ENCODE measurements at places on chromosomes 3 and 15.

- DNase-seq, result no peak
These were observed 1291.6 kb downstream of the NSUN3 start for GRCh38 chr3:95354489-95354888.

- no peak for DNase-seq
These were observed 579 bp upstream of the PLAAT1 start for GRCh38 chr3:193240436-193240849.

- DNase-seq, result no peak
These were observed 47.9 kb upstream of the LIPC start for GRCh38 chr15:58383876-58384275.

DNA sequence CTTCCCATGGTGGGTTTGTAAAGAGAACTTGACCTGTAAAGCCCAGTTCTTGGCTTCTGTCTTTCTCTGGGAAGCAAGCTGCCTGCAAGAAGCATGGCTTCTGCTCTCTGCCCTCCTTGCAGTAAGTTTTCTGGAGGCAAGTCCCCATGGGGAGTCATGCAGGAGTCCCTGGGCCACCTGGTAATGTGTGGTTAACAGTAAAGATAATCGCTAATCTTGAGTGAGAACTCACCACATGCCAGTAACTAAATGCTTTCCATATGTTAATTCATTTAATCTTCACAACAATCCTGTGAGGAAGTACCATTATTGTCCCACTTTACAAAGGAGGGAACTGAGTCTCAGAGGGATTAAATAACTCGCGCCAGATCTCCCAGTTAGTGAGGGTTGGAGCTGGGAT is 4.2 kb downstream of the CAPN3 start:
- no peak for DNase-seq

GRCh38 chr15:60118626-60119025 is 114.5 kb downstream of the FOXB1 start:
- DNase-seq, result no peak
